Activated CD4-positive, CD25-positive, alpha-beta regulatory T cell treated with anti-CD3 and anti-CD28 coated beads, Interleukin-2, amount 50 U/mL, for 16 hours (primary cell): ENCODE measurements at places on chromosomes 2 and 18.

DNA sequence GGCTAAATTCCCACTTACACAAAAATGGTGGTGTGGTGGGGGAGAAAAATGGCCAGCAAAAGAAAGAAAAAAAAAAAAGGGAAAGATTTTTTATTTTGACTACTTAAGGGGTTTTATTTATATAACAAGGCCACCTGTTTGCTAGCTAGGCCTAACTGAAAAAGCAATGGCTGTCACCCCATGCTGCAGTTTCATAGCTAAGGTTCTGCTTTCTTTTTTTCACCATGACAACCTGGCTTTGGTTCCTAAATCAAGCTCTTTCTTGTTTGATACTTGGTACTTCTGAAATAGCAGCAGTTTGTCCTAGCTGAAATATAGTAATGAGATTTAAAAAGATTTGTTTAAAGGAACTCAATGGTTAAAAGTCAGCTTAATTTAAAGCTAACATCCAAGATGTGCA, 433.2 kb upstream of the MEX3C start:
- DNase-seq, result no peak

DNA sequence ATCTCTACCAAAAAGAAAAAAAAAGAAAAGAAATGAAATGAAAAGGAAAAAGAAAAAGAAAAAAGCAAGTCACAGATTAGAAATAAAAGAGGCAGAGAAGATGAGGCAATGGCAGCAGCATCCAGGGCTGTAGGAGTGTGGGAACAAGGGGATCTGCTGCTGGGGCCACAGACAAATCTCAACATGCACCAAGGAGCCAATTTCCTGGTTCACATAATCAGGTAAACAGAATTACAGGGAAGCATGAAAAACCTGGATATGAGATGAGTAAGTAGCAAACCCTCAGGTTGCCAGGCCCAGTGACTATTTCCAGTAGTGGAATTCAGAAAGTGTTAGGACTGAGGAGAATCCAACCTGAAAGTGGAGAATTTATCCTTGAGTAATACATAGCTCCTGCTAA, 77.4 kb upstream of the ARHGAP28 start:
- DNase-seq, result no peak

DNA sequence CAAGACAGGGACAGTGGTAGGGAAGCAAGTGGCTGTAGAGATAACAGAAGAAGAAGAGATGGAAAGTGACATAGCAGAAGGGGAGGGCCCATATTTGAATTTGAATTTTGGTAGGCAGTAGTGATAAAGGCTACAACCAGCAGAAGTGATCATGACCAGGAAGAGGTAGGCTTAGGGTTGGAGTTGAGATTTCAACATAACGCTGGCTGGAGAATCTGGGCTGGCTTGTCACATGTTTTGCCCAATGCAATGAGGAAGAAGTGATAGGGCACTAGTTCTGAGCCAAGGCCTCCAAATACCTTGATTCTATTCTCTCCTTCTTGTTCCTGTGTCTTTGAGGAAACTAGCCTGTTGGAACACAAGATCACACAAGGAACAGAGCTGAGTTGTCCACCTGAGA, 69.4 kb downstream of the SCG2 start:
- no peak for DNase-seq

- DNase-seq, result no peak
These were observed 56.6 kb upstream of the SLC1A4 start for GRCh38 chr2:64932371-64933216.

DNA sequence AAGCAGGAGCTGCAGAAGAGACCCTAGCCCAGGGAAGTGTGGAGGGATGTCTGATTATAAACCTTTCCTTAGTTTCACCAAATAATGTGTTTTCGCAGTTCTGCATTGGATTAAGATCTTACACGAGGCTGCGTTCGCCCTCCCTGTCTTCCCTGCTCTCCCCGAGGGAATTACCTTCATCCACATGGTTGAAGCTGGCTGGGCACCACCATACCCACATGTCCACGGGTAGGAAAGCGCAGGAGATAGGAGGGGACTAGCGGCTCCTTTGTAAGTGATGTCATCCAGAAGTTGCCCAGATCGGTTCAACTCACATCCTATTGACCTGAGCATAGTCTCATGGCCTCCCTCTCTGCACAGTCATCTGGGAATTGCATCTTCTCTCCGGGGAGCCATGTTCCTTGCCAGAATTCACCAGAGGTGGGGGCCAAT, 1.1 kb downstream of the TTL start:
- DNase-seq, result no peak

DNA sequence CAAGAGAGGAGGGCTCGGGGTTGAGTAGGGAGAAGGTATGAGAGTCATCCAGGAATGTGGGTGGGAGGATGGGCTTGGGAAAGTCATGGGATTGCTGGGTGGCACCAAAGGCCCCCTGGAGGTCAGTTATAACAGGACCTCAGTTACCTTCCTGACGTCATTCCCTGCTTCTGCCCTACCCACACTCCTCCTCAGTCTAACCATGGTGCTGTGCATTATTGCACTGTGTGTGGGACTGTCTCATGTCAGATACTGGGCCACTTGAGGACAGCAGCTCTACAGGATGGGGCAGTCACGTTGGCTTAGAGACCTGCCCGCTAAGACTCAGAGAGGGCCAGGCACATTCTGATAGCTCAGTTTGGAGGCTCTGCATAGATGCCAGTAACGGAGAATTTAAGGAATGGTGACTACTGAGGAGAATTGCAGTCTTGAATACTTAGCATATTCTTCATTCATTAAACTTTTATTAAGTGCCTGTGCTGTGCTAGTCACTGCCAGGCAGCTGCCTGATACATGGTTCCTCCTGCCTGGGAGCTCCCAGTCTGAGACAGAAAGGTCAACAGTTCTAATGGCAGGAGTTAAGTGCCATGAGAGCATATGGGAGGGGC, 90.5 kb downstream of the LAMA3 start:
- DNase-seq, result no peak

- no peak for DNase-seq
These were observed 21.9 kb downstream of the NEMP2 start for GRCh38 chr2:190512539-190513095.

GRCh38 chr18:36392164-36392978, 94.9 kb downstream of the FHOD3 start:
- no peak for DNase-seq

DNA sequence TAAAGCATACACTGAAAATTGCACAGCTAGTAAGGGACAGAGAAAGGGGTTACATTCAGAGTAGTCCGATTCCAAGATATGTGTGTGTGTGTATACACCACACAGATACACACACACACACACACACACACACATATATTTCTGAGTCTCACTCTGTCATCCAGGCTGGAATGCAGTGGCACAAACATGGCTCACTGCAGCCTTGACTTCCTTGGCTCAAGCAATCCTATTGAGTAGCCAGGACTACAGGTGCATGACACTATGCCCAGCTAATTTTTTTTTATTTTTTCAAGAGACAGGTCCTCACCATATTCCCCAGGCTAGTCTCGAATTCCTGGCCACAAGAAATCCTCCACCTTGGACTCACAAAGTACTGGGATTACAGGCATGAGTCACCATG, 68.1 kb upstream of the ITPRID2 start:
- DNase-seq, result no peak

- no peak for DNase-seq
These were observed 70.0 kb downstream of the SLC25A12 start for GRCh38 chr2:171824086-171824485.
